Natural killer cell (primary cell): ENCODE measurements at places on chromosomes 3 and 15. TPM values are rescaled to one million over a fixed set of nuclear protein-coding genes. Genes with fewer than 3 reads are reported as not detected.

- no peak for DNase-seq
These were observed 170.2 kb downstream of the FNDC3B start for GRCh38 chr3:172209333-172210321.

The ESYT3 gene
- total RNA-seq = not detected

The TTLL13 gene
- total RNA-seq = 1.2 TPM

DNA sequence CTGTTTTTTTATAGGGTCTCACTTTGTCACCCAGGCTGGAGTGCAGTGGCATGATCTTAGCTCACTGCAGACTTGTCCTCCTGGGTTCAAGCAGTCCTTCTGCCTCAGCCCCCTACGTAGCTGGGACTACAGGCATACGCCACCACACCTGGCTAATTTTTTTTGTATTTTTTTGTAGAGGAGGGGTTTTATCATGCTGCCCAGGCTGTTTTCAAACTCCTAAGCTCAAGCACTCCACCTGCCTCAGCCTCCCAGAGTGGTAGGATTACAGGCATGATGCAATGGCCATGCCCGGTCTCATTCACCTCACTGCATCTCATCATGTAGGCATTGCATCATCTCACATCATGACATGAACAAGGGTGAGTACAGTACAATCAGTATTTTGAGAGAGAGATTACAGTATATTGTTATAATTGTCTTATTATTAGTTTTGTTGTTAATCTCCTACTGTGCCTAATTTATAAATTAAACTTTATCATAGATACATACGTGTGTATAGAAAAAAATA lies 74.3 kb upstream of the EOMES start:
- no peak for DNase-seq

DNA sequence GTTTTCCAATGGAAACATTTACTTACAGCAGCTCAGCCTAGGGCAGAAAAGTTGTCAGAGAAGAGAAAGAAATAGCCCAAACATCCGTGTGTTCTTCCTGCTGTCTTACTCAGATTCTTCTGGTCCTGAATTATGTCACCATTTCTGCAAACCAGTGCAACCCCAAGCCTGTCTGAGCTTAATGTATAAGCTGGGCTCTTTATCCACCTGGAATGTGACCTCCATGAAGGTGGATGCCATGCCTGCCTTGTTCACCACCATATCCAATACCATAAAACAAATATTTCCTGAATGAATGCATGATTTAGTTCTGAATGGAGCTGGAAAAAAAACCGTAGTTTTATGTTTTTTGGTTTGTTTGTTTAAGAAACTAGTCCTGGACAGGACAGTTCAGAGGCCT lies 150.9 kb downstream of the RYR3 start:
- no peak for DNase-seq

The HHLA2 gene
- total RNA-seq = 0.09 TPM

DNA sequence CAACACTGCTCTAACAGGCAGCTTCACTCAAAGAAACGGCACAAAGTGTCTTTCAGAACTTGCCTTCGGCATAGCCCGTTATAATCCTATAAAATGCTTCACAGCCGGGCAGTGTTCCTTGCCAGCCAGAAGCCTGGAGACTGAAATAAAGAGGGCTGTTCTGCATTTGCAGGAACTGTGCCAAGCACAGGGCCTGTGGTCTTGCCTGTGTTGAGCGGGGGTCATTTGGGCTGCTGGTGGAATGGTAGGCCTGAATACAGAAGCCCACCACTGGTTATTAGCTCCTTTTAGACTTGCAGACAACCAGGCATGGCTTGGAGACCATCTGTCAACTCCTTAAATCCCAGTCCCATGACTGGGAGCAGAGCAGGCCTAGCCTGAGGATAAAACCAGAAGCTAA lies 4.7 kb upstream of the ARHGEF3 start:
- no peak for DNase-seq

The SLC28A1 gene
- total RNA-seq = not detected

The TRAIP gene
- 6.2 TPM for total RNA-seq

The HIGD2B gene
- 1.8 TPM for total RNA-seq

GRCh38 chr3:79521221-79521848 lies 246.5 kb downstream of the ROBO1 start:
- DNase-seq = no peak

- DNase-seq = no peak
These were observed 33.8 kb downstream of the FMN1 start for GRCh38 chr15:33160581-33161165.

DNA sequence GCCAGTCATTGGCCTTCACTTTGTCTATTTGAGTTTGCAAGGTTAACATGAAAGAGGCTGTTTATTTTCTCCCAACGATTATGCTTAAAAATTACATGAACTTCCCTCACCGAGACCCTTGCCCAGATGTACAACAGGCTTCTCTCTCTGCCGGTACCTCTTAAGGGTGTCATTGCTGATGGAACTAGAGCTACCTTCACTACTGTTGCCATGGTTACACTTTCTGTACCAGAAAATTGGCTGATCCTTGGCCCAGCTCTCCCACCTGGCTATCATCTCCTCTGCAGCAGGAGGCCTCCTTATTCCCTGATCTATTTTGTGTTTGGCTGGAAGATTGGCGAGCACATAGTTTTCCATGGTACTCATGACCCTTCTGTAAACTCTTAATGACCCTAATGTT lies 24.0 kb upstream of the LIPC start:
- no peak for DNase-seq
